Amygdala (tissue), 56 donors: ENCODE measurements at places on chromosomes 1 and 21.

GRCh38 chr1:231940701-231941100, 314.1 kb downstream of the DISC1 start:
- no peak for DNase-seq

DNA sequence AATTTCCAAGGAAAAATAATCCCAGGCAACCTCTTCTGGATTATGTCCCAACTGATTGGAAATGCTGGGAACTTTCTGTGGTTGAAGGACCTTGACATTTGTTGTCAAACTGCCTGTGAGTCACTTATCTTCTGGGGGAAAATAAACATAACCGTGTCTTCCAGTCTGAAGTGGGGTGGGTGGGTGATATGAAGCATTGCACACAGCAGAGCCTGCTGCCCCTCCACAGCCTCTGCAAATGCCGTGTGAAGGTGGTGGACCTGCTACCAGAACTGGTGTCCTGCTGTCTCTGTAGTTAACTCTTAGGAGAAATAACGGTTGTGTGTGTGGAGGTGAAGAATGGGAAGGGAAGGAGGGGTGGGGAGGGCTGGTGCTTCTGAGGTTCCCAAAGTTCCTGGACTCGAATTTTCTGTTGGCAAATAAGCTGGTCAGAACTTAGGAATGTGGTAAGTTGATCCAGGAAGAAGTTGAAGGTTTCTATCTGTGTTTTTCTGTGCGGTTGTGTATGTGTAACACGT, 23.2 kb downstream of the GALNT2 start:
- DNase-seq = no peak

GRCh38 chr1:54593571-54594160, 29.7 kb downstream of the FAM151A start:
- DNase-seq = no peak

- no peak for DNase-seq
Measured at GRCh38 chr1:164682570-164682969, 123.6 kb downstream of the PBX1 start.

- no peak for DNase-seq
Measured at GRCh38 chr1:95230256-95230655, 3.8 kb upstream of the RWDD3 start.

GRCh38 chr1:24366707-24367106, 46.9 kb downstream of the STPG1 start:
- DNase-seq = no peak

DNA sequence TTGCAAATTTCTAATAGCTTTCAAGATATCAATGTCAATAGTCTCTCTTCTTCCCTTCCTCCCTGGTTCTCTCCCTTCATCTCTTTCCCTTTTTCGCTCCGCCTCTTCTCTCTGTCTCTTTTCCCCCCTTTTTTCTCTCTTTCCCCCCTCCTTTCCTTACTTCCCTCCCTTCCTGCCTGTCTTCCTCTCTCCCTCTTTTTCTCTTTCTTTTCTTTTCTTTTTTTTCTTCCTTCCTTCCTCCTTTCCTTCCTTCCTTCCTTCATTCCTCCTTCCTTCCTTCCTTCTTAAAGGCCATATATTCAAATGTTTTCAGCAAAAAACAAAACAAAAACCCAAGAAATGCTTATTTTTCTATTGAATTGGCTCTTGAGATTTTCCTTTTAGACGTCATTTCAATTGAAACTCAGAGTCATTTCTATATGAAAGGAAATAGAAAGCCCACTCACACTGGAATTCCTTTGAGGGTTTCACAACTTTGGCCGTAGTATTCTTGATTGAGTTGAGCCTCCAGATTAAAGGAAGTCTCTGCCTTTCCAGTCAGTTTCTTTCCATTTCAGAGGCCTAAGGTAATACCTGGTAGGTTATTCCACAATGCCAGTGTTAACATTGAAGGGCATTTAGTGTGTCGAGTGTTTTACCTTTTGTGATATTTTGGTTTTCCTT, 551.5 kb downstream of the LMO4 start:
- no peak for DNase-seq

- no peak for DNase-seq
Measured at GRCh38 chr21:43311301-43311817, 115.6 kb downstream of the SIK1 start.

DNA sequence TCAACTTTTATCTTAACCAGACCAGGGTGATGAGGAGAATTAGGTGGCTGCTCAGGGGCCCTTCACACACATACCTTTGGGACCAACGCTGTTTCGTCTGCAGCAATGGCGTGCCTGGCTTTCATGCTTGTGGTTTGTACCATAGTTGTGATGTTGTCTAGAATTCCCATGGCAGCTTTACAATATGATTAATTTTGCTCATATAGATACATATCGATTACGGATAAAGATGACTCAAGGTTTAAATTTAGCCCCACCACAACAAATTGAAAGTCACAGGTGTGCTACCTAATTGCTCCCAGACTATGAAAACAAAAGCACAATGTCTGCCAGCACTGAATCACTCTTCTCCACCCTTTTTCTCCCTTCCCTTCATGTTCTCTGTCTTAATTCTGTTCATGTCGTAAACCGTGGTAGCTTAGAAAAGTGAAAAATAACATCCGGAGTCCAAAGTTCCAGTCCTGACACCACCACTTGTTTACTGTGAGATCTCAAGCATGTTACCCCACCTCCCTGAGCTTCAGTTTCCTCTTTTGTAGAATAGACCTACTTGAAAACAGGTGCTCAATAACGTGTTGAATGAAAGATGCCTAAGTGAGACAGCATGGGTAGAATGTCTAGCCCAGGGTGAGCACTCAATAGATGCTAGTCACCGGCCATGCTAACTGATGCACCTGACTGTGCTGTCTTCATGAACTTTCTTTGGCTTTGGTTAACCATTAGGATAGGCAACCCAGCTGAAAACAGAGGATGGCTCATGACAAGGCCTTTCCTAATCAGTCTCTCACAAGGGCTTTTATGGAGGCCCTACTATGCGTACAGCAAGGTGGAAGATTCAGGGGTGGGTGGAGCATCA, 22.1 kb upstream of the JUN start:
- DNase-seq = no peak

- DNase-seq = no peak
Measured at GRCh38 chr1:33018112-33018511, 18.6 kb downstream of the AK2 start.

DNA sequence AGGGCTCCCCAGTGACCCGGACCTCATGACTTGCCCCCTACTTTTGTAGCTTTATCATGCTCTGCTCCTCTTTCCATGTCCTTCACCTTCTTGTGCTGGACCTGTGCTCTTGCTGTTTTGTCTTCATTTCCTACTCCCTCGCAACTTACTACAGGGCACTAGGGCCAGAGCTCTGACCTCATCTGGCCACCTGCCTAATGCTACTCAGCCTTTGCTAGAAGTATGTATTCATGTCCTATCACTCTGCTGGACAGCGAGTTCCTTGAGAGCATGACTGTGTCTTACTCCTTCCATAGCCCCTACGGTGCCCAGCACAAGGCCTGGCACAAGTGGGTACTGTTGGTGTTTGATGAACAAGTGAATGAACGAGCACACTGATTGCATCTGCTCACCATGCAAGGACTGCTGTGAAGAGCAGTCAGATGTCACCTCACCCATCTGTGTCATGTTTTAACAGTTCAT, 1.9 kb downstream of the MTFR1L start:
- no peak for DNase-seq

- DNase-seq = no peak
Measured at GRCh38 chr1:181662606-181663005, 179.3 kb downstream of the CACNA1E start.

GRCh38 chr1:66521721-66522365, 12.1 kb upstream of the SGIP1 start:
- DNase-seq = no peak

DNA sequence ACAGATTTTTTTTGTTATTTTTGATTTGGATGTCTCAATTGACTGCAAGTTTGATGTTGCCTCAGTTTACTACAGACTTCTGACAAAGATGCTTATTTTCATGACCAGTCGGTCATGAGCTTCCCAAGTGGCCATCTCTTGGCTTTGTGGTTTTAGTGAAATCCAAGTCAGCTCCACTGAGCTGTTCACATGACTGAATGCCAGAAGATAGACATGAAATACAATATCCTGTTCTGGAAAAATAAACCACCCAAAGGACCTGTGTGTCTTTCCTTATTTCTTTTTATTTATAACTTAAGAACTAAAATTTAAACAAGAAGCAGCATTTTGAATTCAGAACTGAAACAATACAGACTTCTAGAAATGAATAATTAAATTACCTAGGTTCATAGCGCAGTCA, 89.3 kb downstream of the HMCN1 start:
- no peak for DNase-seq

- DNase-seq = no peak
Measured at GRCh38 chr1:171141688-171142415, 43.2 kb upstream of the FMO2 start.

- DNase-seq = no peak
Measured at GRCh38 chr1:102834688-102835320, 273.5 kb downstream of the COL11A1 start.

DNA sequence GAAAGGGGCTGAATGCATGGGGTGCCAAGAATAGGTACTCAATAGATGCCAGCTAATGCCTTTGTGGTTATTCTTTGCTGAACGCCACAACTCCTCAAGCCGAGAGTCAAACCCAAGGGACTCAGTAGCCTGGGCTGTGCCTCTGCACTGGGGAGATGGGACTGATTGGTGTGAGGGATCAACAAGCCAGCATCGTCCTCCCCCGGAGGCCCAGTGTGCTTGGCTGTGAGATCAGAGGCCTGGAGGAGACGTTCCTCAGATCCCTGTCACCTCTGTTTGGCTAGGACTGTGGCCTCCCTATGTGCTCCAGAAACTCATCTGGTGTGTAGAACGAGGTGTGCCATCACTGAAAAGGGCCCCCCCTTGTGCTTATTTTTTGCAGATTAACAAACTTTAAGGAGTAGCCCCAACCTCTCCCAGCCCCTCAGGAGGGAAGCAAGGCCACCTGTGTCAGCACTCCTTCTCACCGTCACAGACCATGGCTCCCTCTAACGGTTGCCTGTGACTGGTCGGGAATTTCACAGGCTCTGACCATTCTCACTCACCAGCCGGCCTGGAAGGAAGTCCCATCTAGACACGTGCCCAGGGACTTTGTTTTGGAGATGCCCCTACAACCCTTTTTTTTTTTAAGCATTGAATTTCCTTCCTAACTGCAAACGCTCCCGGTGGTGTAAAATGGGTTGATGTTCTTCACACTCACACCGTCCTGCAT, 194.0 kb upstream of the VAMP3 start:
- DNase-seq = no peak

- DNase-seq = no peak
Measured at GRCh38 chr1:179806333-179806732, 63.2 kb downstream of the FAM163A start.

DNA sequence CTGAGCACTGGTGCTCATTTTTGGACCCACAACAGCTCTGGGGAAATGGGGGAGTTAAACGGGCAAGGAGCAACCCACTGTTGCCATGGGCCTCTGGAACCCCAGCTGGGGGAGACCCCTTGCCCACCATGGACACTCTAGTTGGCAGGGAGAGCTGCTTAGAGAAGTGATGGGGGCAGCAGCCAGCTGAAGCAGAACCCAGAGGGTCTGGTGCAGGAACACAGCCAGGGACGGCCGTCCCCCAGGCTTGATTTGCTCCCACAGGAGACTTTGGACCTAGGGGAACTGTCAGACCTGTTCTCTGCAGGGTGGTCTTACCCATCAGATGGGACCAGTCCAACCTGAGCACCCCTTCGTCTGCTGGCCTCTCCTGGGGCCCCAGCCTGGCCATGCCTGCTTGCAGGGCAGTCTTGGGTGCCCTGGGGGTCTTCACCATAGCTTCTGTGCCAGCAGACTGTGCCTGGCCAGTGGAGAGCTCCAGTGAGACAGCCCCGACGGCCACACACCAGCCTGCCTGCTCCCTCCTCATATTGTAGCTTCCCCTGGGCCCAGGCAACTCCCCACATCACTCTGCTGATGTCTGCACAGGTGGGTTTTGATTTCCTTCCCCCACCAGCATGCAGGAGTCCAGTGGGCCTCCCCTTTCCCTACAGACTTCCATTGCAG, 11.3 kb downstream of the SPATC1L start:
- no peak for DNase-seq

DNA sequence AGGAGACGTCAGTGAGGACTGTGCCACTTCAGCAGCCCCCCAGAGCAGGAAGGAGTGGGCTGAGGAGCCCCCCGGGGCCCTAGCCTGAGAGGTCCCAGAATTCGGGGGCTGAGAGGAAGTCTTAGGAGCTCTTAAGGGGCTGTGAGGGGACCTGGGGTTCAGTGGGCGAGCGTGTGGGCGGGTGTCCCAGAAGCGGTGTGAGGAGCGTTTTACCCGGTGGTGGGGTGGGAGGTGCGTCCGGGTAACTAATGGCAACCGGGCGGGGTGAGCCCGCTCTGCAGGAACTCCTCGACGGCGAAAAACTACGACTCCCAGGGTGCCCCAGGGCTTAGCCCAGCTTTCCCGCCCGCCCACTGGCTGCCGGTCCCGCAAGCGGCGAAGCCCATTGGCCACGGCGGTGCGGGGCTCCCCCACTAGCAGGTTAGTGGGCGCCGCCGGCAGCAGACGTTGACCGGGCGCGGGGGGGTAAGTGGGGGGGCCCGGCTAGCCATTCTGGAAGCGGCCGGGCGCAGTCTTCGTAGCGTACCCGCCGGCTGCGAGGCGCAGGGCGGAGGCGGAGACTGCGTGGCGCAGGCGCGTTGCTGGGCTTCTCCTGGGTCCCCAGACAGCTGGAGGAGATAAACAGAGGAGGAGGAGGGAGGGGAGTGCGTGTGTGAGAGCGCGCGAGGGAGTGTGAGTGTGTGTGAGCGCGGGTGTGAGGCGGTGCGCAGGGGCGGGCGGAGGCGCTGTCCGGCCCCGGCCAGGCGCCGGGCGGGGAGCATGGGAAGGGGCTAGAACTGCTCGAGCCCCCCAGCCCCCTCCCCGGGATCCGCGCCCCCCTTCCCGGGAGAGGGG, at the start of gene WDTC1:
TSS of gene WDTC1 (plus strand) at position 584 of the 834 bp plus-strand sequence. CDS start 26,423 bp downstream, outside the sequence.
- DNase-seq = peak; percentile 98

DNA sequence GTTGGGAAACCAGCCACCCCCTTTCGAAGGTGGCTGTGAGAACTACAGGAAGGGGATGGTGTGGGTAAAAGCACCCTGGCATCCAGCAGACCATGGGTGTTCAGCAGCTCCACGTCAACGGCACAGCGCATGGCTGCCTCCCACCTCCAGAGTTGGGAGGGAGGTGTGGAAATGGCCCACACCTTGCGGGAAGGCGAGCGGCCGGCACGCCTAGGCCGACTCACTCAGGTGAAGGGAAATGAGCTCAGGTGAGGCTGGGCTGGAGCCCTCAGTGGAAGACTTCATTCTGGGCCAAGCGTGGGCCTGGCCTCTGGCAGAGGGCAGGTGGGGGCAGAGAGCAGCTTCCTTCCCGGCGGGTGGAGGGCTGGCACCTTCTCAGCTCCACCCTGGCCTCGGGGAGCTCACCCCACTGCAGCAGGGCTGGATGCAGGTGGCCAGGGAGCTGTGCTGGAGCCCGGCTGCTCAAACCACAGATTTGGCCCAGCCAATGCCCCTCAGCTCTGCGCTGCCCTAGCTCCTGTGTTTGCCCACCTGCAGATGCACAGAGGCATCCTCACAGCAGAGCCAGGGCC, 24.8 kb upstream of the ALDH4A1 start:
- DNase-seq = no peak

GRCh38 chr1:160024195-160024905, 7.4 kb downstream of the PIGM start:
- no peak for DNase-seq

- DNase-seq = no peak
Measured at GRCh38 chr1:17875171-17875881, 120.2 kb downstream of the ACTL8 start.

GRCh38 chr1:45155957-45156356, 50.4 kb downstream of the ZSWIM5 start:
- DNase-seq = no peak

- no peak for DNase-seq
Measured at GRCh38 chr1:117106478-117106877, 15.1 kb downstream of the TRIM45 start.
